ENCODE measurements at places on chromosomes 7 and 10.

- DNase-seq = no peak
These were observed 12.9 kb upstream of the SNX10 start for GRCh38 chr7:26278770-26279169.

DNA sequence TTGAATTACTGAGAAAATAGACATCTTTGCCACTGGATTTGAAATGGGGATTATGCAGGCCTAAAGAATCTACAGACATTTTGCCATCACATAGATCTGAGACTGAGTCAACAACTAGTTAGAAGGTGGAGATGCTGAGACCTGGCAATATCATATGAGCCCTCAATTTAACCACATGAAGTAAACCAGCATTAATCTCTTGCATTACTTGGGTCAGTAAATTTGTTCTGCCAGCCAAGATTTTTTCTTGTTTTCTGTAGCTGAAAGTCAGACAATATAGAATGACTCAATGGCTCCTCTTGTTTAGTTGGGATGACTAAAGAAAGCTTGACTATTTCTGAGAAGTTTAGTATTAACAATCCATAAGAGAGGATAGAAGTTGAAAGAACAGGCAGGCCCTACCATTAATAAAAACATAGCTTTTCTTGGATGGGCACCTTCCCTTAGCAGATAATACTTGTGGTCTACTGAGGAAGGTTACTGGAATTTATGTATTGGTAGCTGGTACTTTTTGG is 396.7 kb upstream of the SORCS1 start:
- no peak for DNase-seq

- no peak for DNase-seq
These were observed 22.5 kb downstream of the KMT2E start for GRCh38 chr7:105036217-105037168.

- no peak for DNase-seq
These were observed 47.1 kb upstream of the SVIL start for GRCh38 chr10:29681676-29682448.

GRCh38 chr10:47253651-47254375 is 46.2 kb upstream of the GDF10 start:
- peak; percentile 41 for DNase-seq

- DNase-seq = no peak
These were observed 2.7 kb upstream of the PAX4 start for GRCh38 chr7:127620406-127621233.

- DNase-seq = no peak
These were observed 2.9 kb upstream of the HKDC1 start for GRCh38 chr10:69217119-69217754.

DNA sequence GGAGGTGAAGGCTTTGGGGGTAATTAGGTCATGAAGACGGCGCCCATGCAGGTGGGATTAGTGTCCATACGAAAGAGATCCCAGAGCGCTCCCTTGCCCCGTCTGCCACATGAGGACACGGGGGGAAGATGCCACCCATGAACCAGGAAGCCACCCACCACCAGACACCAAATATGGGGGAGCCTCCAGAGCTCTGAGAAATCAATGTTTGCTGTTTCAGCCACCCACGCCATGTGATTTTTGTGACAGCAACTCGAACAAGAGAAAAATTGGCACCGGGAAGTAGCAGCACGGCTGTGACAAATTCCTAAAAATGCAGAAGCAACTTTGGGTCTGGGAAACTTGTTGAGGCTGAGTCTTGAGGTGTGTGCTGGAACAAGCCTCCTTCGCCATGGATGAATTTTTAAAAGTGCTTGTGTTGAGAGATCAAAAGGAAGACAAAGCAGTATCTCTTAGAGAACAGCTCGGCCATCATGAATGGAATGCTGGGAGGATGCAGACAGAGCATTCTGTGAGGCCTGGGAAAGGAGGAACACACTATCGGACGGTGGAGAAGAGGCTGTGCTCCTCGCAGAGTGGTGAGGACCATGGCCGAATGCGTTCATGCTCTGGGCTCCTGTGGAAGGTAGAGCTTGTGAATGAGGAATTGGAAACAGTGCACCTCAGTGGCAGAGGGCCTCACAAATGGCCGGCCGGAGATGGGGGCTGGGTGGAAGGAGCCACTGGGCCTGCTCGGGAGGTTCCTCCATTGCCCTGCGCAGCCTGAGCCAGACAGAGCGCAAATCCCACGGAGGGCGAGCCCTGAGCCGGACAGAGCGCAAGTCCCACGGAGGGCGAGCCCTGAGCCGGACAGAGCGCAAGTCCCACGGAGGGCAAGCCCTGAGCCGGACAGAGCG is 277.5 kb downstream of the PTPRN2 start:
- DNase-seq = no peak
